ENCODE measurements at places on chromosomes 16 and 17.

DNA sequence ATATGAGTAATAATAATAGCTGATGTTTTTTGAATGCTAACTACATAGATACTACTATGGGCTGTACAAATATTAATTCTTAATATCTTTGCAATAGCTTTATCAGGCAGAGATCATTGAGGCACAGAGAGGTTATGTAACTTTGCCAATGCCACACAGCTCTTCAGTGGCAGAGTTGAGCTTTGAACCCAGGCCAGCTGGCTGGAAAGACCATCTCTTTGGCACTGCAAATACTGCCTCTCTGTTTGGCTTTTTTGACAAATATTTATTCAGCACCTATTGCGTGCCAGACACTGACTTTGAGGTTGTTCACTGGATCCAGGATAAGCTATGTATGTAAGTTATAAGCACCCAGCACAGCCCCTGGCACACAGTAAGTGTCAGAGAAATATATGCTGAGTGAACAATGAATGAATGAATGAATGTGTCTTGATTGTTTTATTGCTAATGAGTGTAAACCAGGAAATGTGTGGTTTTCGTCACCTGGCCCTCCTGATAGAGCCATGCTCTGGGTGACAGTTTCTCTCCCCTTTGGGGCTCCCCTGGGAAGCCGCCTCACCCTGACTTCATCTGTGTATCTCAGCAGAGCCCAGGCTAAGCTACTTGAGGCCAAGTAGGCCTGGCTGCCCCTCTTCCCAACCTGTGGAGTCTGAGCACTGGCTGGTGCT, 2.5 kb downstream of the AQP8 start:
- DNase-seq: no peak

DNA sequence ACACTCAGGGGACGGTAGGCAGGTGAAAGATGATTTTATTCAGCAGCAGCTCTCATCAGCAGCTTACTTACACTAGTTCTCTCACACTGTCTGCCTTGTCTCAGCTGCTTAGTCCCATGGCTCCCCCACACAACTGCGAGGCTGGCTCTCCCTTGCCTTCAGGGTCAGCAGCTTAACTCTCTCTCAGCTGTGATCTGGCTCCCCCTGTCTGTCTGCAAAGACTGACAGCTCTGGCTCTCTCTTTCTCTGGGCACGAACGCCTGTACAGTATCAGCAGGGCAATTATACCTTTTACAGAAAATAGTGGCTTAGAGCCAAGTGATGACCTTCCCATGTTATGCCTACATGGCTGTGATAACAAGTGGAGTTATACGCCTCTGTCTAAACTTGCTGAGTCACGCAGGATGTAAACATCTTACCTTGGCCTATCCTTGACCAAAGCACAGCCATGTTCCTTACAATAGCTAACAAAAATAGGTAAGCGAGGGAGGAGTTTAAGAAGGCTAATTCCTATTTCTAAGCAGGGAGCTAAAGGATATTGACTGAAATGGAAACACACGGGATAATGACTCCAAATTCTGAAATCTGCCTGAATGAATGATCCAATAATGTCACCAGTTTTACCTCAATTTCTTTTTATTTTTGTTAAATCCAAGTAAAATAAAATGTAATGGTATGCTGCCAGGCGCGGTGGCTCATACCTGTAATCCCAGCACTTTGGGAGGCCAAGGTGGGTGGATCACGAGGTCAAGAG, 1.1 kb upstream of the NDUFAB1 start:
- peak; percentile 37 for DNase-seq

- no peak for DNase-seq
Measured at GRCh38 chr16:75535211-75535843, 581 bp downstream of the CHST5 start.

GRCh38 chr17:32241640-32242039, 24.0 kb upstream of the RHBDL3 start:
- no peak for DNase-seq

GRCh38 chr16:24955975-24956731, 59.0 kb downstream of the ARHGAP17 start:
- DNase-seq: no peak

- DNase-seq: no peak
Measured at GRCh38 chr16:70396246-70396904, 42.5 kb downstream of the ST3GAL2 start.

- DNase-seq: no peak
Measured at GRCh38 chr16:303760-304505, 21.0 kb downstream of the PDIA2 start.

Measured in activated T-cell treated with anti-CD3 and anti-CD28 coated beads, Interleukin-2, amount 50 U/mL, for 48 hours (primary cell).